Right ventricle myocardium inferior (tissue), 1 donor: ENCODE measurements at places on chromosomes 4 and X.

DNA sequence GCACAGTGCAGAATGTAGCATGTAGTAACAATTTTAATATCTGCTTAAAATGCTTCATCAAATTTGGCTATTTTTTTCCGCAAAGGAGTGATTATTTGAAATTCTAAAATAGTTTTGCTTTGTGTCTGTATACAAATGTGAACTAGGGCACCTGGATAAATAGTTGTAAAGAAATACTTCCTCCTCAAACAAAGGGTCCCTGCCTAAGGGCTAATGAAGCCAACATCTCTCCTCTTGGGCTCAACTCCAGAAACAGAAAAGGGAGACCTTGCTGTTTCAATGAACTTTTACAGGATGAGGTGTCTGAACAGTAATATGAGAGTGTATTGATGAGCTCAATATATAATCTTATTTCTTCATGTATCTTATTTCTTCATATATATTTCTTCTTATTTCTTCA is 30.8 kb upstream of the SCOC start:
- DNase-seq, result no peak

GRCh38 chr4:10164877-10165283 is 48.3 kb upstream of the WDR1 start:
- no peak for DNase-seq

DNA sequence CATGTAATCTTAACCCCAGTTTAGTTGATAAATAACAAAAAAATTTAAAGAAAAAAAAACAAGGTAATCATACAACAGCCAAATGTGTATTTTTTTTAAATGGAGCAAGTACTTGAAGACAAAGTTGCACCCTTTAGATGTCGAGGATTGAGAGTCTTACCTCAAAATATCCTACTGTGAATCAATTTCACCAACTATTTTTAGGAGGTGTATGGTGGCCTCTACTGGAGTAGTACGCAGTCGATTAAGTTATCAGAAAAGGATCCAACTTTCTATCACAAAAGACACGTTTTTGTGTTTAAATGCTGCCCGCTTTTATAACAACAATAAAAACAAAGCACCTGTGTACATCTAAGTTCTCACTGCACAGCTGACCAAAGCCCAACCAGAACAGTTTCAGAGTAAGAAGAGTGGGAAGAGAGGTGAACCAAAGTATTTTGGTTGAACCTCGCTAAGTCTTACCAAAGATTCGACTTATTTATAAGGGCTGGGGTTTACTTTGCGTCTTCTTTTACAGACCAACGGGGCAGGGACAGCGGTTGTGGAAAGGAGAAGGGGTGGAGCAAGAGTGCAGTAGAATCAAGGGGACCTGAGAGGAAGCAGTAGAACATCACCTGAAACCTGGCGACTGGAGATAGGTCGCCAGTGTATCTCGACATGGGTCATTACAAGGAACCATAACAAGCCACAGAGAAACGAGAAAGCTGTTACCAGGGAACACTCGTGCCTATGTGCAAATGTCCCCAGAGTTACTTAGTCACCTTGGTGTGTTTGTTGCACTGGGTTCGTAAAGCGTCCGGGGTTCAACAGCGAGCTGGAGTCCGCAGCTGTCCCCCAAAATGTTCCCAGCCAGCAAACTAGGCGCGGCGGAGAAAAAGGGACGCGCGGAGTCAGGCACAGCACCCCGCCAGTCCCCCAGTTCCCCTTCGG is 1.1 kb downstream of the RPS6KA6 start:
- DNase-seq, result no peak

DNA sequence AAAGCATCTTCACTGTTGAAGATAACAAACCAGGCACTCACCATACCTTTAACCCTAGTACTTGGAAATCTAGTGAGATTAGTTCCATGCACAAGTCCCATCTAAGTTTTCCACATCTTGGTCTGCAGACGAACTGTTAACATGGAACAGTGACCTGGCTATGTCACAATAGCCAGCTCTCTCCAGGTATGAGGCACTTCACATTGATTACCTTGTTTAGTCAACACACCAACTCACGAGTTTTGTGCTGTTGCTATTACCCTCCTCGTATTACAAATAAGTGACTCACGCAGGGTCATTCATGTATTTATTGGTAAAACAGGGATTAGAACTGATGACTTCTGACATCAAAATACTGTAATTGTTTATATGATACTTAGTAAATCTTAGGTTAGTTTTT is 36.4 kb upstream of the FRAS1 start:
- no peak for DNase-seq

DNA sequence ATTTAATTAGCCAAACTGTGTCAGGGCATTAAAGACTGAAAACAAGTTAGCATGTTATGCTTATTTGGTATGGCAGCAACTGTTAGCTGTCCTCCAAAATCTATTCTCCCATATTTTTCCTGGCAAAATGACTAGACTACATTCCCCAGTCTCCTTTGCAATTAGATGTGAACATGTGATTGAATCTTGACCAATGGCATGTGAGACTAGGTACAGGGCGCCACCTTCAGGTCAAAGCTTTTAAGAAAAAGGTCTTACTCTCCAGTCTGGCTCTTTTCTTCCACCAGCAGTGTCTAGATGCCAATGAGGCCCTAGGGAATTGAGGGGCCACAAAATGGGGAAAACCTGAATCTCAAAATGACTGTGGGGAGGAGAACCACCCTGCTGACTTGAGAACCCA is 408.2 kb downstream of the SMARCA1 start:
- DNase-seq, result no peak

DNA sequence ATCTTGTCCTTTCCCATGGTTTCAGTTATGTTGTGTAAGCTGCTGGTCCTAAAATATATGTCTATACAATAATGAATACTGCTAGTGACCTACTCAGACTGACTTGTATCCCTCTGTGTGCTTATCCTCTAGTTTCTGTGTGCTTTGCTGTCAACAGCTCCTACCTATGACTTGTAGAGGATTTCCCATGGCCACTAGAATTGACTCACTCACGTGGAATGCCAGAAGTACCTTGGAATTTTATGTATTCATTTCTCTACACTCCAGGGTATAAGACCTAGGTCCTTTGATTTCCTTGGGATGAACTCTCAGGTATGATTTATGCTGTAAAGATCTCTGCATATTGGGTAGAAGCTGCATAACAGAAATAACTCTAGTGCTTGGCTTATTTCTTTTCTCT is 279.9 kb upstream of the SLIT2 start:
- DNase-seq, result no peak

DNA sequence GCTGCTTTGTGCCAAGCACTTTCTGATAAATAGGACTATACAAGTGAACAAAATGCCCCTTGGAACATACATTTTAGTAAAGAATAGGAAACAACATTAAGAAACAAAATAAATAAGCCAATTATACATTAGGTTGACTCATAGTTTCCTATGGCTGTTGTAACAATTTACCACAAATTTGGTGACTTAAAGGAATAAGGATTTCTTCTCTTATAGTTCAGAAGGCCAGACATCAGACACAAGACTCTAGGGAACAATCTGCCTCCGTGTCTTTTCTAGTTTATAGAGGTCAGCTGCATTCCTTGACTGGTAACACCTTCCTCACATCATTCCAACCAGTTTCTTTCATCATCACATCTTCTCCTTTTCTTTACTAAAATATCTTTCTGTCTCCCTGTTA is 235.9 kb upstream of the PCDH18 start:
- DNase-seq, result no peak

- DNase-seq, result no peak
Observed at GRCh38 chr4:87188048-87188447, 32.4 kb downstream of the KLHL8 start.

- DNase-seq, result no peak
Observed at GRCh38 chrX:109863811-109864210, 130.8 kb upstream of the ACSL4 start.

GRCh38 chr4:158621729-158622128 is 50.0 kb downstream of the C4orf46 start:
- no peak for DNase-seq

DNA sequence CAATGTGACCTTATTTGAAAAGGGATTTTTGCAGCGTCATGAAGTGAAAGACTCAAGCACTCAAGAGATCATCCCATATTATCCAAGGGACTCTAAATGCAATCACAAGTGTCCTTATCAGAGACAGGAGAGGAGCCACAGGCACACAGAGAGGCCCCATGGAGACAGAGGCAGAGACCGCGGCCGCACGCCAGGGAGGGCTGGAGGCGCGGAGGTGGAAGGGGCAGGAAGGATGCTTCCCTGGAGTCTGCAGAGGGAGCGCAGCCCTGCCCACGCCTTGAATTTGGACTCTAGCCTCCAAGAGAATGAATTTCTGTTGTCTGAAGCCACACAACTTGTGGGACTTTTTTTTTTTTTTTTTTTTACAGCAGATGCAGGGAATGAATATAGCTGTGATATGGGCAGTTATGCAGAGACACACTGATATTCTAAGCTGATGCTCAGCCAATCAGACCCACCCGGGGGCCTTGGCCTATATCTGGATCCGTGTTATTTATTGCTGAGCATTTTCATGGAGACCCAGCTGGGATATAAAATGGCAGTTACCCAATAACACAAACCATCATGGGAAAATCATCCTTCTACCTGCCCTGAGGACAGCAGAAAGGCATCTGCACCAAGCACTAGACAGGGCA is 244.8 kb upstream of the PSAPL1 start:
- peak; percentile 60 for DNase-seq

GRCh38 chr4:53039741-53040458 is 177.8 kb downstream of the RASL11B start:
- no peak for DNase-seq

- DNase-seq, result no peak
Observed at GRCh38 chr4:74896595-74896994, 36.3 kb upstream of the PARM1 start.

- no peak for DNase-seq
Observed at GRCh38 chr4:18422685-18423084, 401.1 kb upstream of the LCORL start.

DNA sequence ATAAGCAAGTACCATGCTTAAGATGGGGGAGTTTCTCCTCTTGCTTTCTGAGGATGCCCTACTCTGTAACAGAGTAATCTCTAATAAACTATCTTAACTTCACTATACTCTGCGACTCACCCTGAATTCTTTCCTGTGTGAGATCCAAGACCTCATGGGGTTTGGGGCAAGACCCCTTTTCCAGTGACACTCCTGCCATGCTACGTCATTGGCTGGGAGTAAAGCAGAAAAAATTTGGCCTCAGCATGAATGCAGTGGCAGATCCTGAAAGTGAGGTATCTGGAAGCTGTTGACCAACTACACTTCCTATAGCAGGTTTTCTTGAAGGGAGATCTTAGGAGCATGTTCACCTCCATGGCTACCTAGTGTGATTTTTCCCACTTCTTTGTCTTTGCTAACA is 109.1 kb upstream of the MED14 start:
- DNase-seq, result no peak

DNA sequence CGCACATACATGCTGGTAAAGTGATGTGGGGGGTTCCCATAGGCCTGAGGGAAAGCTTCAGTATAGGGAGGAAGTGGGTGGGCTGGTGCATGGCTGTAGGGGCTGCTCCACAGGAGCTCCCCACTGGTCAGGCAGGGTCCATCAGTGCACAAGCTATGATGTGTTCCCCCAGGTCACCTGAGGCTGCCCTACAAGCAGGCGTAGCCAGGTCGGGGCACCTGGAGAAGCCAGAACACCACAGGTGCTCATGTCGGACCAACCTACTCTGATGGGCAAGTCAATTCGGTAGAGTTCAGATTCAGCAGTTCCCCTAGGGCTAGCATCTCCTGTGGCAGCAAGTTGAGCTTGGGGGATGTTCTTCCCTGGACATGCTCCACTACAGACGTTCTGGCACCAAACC is 103.3 kb upstream of the EPHA5 start:
- no peak for DNase-seq

- peak; percentile 50 for DNase-seq
Observed at GRCh38 chr4:2258091-2259035, 3.5 kb downstream of the MXD4 start.

DNA sequence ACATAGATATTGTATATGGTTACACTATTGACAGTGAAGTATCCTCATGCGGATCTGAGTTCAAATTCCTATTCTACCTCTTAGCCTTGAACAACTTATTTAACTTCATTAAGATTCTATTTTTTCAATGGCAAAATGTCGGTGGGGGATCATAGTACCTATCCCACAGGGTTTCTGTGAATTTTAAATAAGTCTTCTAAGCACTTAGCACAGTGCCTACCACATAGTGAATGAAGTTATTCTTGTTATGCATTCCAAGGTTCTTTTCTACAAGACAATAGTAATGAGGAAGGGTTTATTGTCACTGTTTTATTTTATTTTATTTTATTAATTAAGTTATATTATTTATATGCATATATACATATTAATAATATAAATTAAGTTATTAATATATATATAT is 8.8 kb upstream of the ENAM start:
- DNase-seq, result no peak

GRCh38 chrX:138150709-138151108 is 560.8 kb downstream of the FGF13 start:
- no peak for DNase-seq

GRCh38 chr4:4226606-4227438 is at the start of gene OTOP1:
Gene OTOP1, minus strand, starts transcription at chr4:4226929. Its CDS starts 65 bp downstream, at chr4:4226864.
- no peak for DNase-seq

- DNase-seq, result no peak
Observed at GRCh38 chrX:124215786-124216185, 116.7 kb upstream of the TEX13D start.

DNA sequence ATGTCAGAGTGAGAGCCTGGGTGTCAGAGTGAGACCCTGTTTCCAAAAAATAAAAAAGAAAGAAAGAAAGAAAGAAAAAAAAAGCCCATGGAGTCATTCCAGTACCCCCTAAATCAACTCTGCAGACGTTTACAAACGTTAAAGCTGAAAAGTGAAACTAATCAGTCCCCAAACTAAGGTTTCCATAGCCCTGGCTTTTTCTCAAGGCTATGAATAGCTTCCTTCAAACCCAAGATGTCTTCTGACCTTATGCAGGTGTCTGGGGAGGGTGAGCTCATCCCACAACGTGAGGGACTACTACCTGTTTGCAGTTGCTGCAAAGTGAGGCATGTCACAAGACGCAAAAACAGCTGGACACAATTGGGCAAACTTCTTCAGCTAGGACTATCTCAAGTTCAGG is 144.0 kb downstream of the SH3KBP1 start:
- no peak for DNase-seq

- no peak for DNase-seq
Observed at GRCh38 chr4:177381762-177382310, 60.4 kb downstream of the AGA start.

- DNase-seq, result no peak
Observed at GRCh38 chrX:123322536-123322935, 138.5 kb downstream of the GRIA3 start.

GRCh38 chrX:39509157-39509556 is 588.6 kb downstream of the BCOR start:
- no peak for DNase-seq
